ENCODE measurements at places on chromosomes 12 and 14. TPM values are rescaled to one million over a fixed set of nuclear protein-coding genes. Genes with fewer than 3 reads are reported as not detected.

The SERPINA12 gene
- total RNA-seq = not detected

The ARPC3 gene
- 239 TPM for total RNA-seq

The IAPP gene
- not detected for total RNA-seq

The DACT1 gene
- total RNA-seq = 5.0 TPM

The SMCO2 gene
- total RNA-seq = not detected

The BCL11B gene
- 2.4 TPM for total RNA-seq

The TAS2R8 gene
- total RNA-seq = not detected

The CEP128 gene
- 10.0 TPM for total RNA-seq

The AACS gene
- 27.6 TPM for total RNA-seq

The SLC25A21 gene
- total RNA-seq = 0.47 TPM

The GALNT8 gene
- 0.50 TPM for total RNA-seq

The TC2N gene
- 43.6 TPM for total RNA-seq

The ASCL1 gene
- total RNA-seq = not detected

The ERG28 gene
- 44.5 TPM for total RNA-seq

The ITPK1 gene
- 108 TPM for total RNA-seq

The INHBE gene
- 0.52 TPM for total RNA-seq

The LBHD2 gene
- not detected for total RNA-seq

The RNASE2 gene
- total RNA-seq = 30.6 TPM

The LMBR1L gene
- total RNA-seq = 39.9 TPM

The TPPP2 gene
- total RNA-seq = not detected

The SERPINA1 gene
- 1,065 TPM for total RNA-seq

The KRT82 gene
- total RNA-seq = not detected

The OTX2 gene
- not detected for total RNA-seq

The UNG gene
- 27.0 TPM for total RNA-seq

The GLIPR1 gene
- 35.3 TPM for total RNA-seq

The PSEN1 gene
- total RNA-seq = 67.5 TPM

The CISTR gene
- total RNA-seq = not detected

The TECPR2 gene
- total RNA-seq = 30.1 TPM

The RPGRIP1 gene
- total RNA-seq = 0.41 TPM

The CFAP54 gene
- total RNA-seq = 3.2 TPM

The PZP gene
- 0.38 TPM for total RNA-seq

The PHLDA1 gene
- total RNA-seq = 19.0 TPM

The ZBTB42 gene
- total RNA-seq = 9.9 TPM

The CCDC38 gene
- not detected for total RNA-seq

The DDX23 gene
- 66.5 TPM for total RNA-seq

The NXPH4 gene
- total RNA-seq = 1.0 TPM

The CAPZA3 gene
- not detected for total RNA-seq

The HOXC9 gene
- total RNA-seq = not detected
